NCI-H1417 treated with DMSO at 0.1 percent for 48 hours (cell line): ENCODE measurements at places on chromosomes 12 and 14.
A peak's percentile ranks its signal among the peaks of the same experiment; 100 is the strongest.

DNA sequence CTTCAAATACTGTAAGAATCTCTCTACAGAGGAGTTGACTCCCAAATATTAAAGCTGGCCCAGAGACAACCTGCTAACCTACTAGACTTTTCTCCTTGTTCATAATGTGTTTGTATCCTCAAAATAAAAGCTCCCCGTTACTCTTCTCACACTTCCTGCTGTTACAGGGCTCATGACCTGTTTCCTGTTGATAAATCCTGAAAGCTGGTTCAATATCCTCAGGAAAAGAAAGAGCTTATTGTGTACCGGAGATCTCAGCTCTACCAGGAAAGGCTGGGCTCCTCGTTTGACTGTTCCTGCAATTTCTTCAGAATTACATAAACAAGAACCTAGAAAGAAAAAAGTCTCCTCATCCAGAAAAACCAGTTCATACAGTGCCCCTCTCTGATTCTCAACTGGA, 30.8 kb downstream of the CLEC1A start:
- no peak for DNase-seq

DNA sequence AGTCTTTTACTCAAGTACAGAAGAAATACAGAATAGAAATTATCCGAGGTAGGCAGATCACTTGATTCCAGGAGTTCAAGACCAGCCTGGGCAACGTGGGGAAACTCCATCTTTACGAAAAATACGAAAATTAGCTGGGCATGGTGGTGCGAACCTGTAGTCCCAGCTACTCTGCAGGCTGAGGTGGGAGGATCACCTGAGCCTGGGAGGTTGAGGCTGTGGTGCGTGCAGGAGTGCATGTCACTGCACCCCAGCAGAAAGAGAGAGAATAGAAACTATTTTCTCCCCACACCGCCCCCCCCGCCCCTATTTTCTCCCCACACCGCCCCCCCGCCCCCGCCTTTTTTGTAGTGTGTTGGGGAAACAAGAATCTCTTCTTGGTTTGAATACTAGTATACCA, 2.2 kb downstream of the DNM1L start:
- no peak for DNase-seq

- DNase-seq: no peak
Observed at GRCh38 chr14:88541324-88541723, 13.5 kb downstream of the PTPN21 start.

GRCh38 chr12:22518060-22518719, 26.2 kb downstream of the C2CD5 start:
- peak; percentile 12 for DNase-seq

- no peak for DNase-seq
Observed at GRCh38 chr14:104085032-104085888, at the start of gene ASPG. Gene ASPG, plus strand, starts transcription at chr14:104085700. Its CDS starts 71 bp downstream, at chr14:104085771.

GRCh38 chr12:14689144-14689543, 7.3 kb downstream of the GUCY2C start:
- DNase-seq: no peak

DNA sequence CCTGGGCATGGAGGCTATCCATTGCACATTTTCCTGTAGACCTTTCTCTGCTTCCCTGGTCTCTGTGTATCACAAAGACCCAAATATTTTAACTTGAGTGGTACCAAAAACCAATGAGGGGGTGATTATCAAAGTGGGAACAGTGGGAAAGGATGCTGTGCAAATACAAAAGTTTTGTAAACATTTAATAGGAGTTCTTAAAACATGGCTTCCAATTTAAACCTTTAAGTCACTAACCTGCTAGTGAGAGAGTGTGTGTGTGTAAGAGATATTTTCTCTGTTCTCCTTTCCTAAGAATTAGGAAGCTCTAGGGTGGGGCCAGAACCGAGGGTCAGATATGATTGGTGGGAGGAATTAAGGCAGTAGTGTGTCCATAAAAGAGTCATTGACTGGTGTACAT, 64.5 kb upstream of the ARHGAP5 start:
- no peak for DNase-seq

GRCh38 chr14:51448831-51449670, 202.7 kb upstream of the FRMD6 start:
- DNase-seq: no peak

GRCh38 chr12:132506328-132507160, 16.6 kb downstream of the FBRSL1 start:
- no peak for DNase-seq

GRCh38 chr12:48917857-48918537, 7.3 kb downstream of the FKBP11 start:
- no peak for DNase-seq

DNA sequence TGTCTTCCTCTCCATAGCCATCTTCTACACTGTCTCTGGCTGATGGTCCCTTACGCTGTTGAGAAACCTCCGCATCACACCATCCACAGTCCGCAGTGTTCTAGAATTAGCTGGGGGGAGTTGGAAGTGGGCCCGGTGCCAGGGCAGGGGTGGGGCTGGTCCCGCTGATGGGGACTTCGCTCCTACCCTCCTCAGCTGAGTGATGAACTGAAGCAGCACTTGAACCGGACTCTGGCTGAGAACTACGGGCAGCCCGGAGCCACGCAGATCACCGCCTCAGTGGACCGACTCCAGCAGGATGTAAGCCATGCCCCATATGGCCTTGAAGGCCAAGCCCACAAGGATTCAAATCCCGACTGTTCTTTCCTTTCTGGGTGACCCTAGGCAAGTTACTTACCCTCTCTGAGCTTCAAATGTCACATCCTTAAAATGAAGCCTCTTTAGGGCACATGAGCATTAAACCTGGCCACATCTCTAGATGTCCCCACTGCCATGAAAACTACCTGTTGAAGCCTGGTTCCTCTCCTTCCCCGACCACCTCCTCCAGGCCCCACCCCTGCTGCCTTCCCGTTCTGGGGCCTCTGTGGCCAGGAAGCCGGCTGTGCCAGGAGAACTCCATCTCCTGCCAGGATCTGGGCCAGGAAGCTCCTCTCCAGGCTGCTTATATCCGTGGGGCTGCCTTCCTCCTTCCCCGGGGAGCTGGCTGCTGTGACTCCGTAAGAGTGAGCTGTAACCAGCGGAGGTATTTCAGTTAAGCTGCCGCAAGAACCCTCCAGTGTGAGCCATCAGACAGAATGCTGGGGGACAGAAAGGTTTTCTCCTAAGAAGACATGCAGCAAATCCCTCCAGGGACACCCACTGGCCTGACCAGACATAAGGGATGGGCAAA, 53.1 kb downstream of the TSPAN11 start:
- no peak for DNase-seq

DNA sequence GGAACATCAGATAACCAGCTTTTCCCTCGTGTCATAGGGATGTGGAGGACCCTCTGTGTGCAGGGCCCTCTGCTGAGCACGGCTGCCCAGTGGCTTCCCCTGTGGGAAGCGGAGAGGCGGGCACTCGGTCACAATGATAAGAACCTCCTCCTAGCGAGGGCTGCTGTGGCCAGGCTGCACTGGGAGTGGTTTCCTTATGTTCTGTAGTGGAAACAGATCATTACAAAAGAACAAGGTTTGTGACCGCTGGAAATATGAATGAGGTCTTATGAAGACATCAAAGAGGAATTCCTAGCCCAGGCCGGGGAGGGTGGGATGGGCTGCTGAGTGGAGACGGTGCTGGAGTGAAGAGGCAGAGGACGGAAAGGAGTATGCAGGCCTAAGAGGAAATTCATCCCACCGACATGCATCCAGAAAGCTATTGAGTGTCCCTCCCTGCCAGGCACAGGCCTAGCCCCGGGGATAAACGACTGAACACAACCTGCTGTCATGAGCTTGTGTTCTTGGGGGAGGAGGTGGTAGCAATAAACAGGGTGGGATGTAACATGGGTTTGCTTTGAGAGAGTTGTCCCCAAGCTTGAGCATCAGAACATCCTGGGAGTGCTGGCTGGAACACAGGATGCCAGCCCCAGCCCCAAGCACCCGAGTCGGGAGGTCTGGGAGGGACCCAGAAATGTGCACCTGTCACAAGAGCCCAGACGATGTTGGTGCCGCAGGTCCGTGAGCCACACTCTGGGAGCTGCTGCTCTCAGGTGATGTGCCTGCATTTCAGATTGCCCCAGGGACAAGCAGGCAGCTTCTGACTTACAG, 37.5 kb downstream of the FZD10 start:
- DNase-seq: no peak

GRCh38 chr12:104890476-104891096, 67.5 kb downstream of the SLC41A2 start:
- no peak for DNase-seq

GRCh38 chr14:83798421-83798820, 1731.5 kb upstream of the FLRT2 start:
- DNase-seq: no peak

DNA sequence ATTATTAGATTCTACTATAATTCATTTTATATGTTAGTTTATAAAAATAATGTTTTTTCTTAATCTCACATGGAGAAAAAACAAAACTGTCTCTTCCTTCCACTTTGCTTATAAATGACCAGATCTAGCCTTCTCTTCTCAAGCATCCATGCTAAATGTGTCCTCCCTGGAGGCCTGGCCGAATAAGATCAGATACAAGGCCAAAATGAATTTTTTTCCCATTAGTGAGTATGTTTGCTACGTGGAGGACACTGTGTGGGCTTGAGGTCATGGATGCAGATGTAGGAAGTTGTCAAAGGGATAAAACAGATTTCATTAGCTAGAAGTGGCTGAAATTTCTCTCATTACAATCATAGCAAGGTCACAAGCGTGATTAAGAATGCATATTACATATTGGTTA, 1244.9 kb upstream of the SEL1L start:
- DNase-seq: no peak
